Fibroblast of villous mesenchyme (primary cell): ENCODE measurements at places on chromosomes 16 and 17. TPM values are rescaled to one million over a fixed set of nuclear protein-coding genes. Genes with fewer than 3 reads are reported as not detected.
A peak's percentile ranks its signal among the peaks of the same experiment; 100 is the strongest.

DNA sequence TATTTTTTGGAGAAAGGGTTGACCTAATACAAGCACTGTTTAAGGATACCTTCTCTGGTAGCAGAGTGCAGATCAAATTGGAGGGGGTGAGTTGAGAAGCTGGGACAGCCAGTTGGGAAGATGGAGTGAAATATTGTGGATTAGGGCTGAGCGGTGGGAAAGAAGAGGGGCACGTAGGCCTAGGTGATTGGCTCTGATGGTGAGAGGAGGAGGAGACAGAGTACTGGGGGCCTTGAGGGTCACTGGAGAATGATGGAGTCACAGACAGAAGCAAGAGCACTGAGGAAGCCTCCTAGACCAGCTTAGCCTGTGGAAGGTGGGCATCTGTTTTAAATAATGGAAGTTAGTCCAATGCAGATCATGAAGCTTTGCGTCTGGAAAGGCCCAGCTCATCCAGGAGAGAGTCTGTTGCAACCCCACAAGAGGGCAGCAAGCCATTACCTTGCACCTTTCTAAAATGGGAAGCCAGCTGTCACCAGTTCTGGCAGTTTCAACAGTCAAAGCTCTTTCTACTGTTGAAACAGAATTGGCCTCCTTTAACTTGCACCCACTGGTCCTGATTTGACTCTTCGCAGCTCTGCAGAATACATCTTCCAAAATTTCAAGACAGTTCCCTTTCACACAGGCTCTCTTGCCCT, 11.8 kb downstream of the SLC9A5 start:
- peak; percentile 76 for DNase-seq

DNA sequence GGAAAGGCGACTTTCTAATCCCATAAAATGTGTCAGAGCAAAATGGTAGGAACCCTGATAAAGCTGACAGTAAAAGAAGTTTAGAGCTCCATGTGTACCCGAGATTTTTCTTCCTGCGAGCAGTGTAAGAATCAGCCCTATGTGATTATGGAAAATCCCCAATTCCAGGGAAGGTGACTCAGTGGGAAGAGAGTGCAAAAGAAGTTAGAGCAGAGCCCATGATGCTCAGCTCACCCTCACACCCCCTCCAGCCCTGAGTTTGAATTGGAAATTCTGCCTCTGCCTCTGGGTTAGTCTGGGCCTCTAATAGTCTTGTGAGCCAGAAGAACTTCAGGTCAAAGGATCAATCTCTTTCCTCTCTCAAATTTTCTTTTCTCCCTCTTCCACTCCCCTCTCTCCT, 12.5 kb downstream of the C17orf78 start:
- DNase-seq = peak; percentile 28

DNA sequence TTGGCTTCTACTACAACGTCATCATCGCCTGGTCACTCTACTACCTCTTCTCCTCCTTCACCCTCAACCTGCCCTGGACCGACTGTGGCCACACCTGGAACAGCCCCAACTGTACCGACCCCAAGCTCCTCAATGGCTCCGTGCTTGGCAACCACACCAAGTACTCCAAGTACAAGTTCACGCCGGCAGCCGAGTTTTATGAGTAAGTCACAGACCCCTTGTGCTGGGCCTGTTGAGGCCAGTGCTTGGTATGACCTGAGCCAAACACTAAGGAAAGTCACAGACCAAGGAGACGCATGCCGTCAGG, 16.1 kb downstream of the SLC6A2 start:
- no peak for DNase-seq

GRCh38 chr16:15689290-15689689, 39.2 kb downstream of the NDE1 start:
- no peak for DNase-seq

GRCh38 chr16:52953215-52953614, 99.5 kb downstream of the CHD9NB start:
- no peak for DNase-seq

DNA sequence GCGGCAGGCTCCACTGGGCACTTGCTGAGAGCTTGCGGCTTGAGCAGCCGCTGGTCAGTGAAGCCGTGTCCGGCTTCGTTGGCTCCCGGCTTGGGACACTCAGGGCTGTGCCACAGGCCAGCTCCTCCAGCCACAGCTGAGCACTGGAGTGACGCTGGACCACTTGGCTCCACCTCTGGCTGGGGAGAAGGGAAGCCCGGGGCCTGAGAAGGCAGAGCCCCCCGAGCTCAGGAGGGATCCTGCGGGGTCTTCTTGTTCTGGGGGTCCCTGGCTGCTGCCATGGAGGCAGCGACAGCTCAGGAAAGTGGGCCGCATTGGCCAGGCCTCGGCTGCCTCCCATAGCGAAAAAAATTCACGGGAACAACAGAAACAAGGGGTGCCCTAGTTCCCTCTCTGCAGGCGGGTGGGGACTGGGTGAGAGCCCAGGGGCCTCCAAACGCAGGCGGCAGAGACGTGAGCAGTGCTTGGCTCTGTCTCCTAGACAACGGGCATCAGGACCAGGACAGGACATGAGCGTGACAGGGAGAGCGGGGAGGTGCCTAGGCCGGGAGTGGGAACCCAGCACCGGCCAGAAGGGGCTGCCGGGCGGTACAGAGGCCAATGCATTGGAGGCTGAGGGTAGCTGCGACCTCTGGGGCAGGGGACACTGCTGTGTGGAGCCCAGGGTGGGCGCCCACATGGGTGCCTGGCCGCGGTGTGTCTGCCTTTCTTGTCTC, 37.7 kb downstream of the SLC7A5 start:
- DNase-seq = no peak

GRCh38 chr16:57252148-57252721, 7.2 kb downstream of the ARL2BP start:
- no peak for DNase-seq

GRCh38 chr17:74006371-74006770, 197.1 kb upstream of the RPL38 start:
- no peak for DNase-seq

- no peak for DNase-seq
These were observed 200.3 kb downstream of the CYLD start for GRCh38 chr16:50942143-50942542.

DNA sequence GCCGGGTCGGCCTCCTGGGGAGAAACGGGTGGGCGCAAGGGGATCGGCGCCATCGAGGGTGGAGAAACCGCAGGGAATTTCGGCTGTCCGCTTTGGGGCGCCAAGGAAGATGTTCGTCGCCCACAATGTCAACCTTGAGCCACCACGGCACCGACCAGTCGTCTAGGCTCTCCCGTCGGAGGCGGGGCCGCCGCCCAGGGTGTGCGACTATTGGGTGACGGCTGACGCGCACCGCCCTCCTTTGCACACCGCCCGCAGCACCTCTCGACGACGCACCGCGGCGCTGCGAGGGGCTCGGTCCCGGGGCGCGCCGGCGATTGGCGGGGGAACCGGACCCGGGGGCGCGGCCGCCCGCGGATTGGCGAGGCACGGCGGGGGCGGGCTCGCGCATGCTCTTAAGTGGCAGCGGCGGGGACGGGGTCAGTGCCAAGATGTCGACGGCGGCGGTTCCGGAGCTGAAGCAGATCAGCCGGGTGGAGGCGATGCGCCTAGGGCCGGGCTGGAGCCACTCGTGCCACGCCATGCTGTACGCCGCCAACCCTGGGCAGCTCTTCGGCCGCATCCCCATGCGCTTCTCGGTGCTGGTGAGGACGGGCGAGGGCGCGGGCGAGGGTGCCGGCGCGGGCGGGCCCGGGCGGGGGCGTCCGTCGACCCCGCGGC, at the start of gene NUDT16L1:
Gene NUDT16L1, plus strand, starts transcription at position 267 of the 660 bp plus-strand sequence. Its CDS starts 165 bp downstream, at position 432.
- peak; percentile 92 for DNase-seq

- DNase-seq = no peak
These were observed 445.6 kb upstream of the CA10 start for GRCh38 chr17:52604105-52604504.

ENPP7 gene
- total RNA-seq = not detected in 2 replicates

DNA sequence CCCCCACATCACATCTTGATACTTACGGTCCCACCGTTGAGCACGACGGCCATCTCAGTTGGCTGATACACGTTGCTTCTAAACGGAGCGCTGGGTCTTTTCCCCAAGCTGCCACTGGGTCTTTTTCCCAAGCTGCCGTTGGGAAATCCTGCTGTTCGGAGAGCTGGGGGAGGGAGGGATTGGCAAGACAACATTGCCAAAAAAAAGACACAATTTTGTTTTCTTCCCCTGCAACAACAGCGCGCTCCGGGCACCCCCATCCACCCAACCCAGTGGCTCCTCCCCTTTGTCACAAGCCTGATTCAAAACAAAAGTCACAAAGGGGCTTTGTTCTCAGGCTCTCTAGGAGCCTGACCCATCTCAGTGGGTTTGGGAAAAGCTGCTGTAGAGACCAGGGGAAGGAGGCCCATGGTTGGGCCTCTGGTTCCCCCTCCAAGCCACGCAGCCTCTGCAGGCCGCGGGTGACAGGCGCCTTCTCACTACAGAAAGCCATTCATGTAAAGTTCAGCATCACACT, 22.8 kb downstream of the GPRC5B start:
- DNase-seq = no peak
